Activated CD8-positive, alpha-beta memory T cell treated with anti-CD3 and anti-CD28 coated beads for 24 hours (primary cell): ENCODE measurements at places on chromosomes 2 and 18.

- no peak for DNase-seq
Measured at GRCh38 chr2:132517386-132517785, 100.8 kb downstream of the GPR39 start.

GRCh38 chr2:20448977-20449306 lies 2.1 kb downstream of the RHOB start:
- DNase-seq: no peak

GRCh38 chr2:220916931-220917330 lies 655.2 kb downstream of the EPHA4 start:
- DNase-seq: no peak

DNA sequence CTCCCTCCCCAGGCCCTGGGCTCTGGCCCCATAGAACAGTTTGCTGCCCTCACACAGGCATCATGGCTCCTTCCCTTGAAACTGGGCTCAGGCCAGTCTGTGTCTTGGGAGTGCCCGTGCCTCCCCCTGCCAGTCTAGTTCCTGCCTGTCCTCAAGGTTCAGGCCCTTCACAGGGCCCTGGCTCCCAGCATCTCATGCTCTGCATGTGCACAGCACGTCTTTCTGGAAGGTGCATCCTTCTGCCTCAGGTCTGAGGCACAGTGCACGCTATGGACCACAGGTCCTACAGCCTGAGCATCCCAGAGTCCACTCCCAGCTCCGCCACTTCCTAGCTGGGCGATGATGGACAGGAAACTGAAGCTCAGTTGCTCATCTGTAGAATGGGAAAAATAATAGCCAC lies 35.6 kb upstream of the FOSL2 start:
- DNase-seq: no peak

DNA sequence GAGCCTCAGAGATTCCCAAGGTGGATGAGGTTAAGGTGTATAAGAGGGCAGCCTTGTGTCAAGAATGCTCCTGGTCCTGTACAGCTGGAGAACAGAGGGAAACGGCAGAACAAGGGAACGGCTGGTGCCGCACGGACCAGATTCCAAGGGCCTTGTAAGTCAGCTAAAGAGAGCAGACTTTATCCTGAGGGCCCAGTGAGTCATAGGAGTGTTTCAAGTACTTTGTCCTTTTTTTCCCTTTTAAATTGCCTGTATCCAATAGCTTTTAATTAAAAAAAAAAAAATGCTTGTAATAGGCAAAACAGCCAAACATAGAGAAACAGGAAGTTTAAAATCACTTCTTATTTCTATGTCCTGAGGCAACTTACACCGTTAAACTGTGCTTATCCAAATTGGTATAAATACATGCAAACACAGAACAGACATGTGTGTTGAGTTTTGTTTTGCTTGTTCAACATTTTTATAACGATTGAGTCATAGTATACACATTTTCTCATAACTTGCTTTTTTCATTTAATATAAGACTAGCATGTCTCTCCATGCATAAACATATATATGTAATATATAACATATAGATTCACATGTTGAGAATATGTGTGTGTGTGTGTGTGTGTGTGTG lies 42.1 kb upstream of the EVA1A start:
- no peak for DNase-seq

- DNase-seq: no peak
Measured at GRCh38 chr2:24409700-24410556, 49.6 kb upstream of the ITSN2 start.
